ENCODE measurements at places on chromosomes 12 and 14.

DNA sequence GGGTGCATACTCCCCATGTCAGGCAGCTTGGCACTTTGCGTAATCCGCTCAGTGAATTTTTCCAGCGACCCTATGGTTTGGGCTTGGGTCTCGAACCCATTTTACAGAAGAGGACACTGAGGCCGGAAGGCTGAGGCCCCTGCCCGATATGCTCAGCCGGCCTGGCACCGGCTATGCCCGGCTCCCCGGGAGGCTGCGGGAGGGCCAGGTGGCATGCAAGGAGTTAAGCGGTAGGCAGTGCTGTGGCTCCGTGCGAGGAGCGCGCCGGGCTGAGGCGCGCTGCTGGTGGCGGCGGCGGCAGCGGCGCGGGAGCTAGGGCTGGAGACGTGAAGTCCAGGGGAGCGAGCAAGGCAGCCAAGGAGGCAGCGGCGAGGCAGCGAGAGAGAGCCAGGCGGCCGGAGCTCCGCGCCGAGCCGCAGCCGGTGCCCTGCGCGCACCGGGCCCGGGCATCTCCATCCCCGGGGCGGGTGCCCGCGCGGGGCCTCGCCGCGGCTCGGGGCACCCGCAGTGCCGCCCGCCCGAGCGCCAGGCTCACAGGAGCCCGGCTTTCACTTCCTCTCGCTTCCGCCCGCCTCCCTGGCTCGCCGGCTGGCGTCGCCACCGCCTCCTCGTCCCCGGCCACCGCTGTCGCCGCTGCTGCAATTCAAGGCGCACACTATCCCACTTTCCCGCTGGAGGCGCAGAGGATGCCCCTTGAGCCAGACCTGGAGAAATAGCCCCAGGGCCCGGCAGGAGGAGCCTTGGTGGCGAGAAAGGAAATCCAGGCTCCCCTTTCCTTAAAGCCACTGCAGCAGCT, at the start of gene WSCD2:
Gene WSCD2, plus strand, starts transcription at position 272 of the 796 bp plus-strand sequence. CDS start 66,545 bp downstream, outside the sequence.
- DNase-seq, result peak; percentile 21

DNA sequence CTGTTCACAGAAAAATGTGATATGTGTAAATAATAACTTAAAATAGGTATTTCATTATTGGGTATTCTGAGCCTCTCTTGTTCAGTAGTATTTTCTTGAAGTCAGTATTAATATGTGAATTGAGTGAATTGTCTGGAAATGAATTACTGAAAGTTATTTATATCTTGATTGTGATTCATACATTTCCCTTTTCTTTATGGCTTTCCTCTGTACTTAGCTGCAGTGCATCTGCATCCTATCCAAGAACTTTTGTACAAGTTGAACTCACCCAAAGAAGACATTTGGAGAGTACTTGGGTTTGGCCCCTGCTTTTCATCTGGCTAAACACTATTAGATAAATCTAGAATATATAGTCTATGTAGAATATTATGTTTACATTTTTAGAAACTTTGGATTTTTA, 326.0 kb downstream of the RAD51B start:
- DNase-seq, result no peak

- no peak for DNase-seq
Observed at GRCh38 chr14:77181603-77182437, at the start of gene TMEM63C. Gene TMEM63C (plus strand): TSS chr14:77181798. CDS start chr14:77218814, 37,016 bp downstream.

DNA sequence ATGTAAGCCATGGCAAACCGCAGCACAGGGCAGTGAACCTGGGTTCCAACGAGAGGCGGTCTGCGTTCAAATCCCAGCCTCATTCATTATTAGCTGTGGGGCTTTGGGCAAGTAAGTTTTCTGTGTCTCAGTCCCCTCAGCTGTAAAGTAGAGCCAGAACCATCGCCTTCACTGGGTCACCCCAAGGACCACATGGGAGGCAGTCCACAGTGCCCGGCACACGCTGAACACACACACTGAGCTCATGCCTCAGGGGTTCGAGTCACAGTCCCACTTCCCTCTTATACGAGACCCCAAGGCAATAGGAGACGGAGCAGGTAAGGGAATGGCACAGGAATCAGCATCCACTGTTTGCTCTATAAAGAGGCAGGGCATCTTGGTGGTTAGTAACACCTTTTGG, 19.1 kb downstream of the LRTM2 start:
- no peak for DNase-seq

- DNase-seq, result no peak
Observed at GRCh38 chr14:100193417-100194357, 34.2 kb upstream of the DEGS2 start.

GRCh38 chr14:61733972-61734371, 28.2 kb upstream of the SNAPC1 start:
- DNase-seq, result no peak

- no peak for DNase-seq
Observed at GRCh38 chr14:101556131-101556530, 5.2 kb upstream of the DIO3 start.

- DNase-seq, result no peak
Observed at GRCh38 chr12:1800401-1801302, 19.7 kb upstream of the LRTM2 start.
